ENCODE measurements at places on chromosomes 1 and 21.

DNA sequence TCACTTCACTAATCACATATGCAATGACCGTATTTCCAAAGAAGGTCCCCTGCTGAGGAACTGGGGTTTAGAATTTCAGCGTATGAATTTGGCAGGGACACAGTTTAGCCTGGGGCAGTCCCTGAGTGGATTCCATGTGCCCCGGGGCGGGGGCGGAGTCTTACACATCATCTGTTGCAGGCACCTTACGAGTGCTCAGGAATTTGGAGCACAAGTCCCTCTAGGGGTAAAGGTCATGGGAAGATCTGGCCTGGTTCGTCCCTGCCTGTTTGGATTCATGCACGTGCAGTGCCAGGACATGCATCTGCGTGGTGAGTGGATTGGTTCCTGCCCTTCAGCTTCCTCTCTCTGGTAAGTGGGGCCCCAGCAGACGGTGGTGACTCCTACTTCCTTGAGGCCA lies 208.3 kb upstream of the C1orf174 start:
- no peak for DNase-seq

- no peak for DNase-seq
Observed at GRCh38 chr21:33844104-33844889, 71.3 kb downstream of the ATP5PO start.

DNA sequence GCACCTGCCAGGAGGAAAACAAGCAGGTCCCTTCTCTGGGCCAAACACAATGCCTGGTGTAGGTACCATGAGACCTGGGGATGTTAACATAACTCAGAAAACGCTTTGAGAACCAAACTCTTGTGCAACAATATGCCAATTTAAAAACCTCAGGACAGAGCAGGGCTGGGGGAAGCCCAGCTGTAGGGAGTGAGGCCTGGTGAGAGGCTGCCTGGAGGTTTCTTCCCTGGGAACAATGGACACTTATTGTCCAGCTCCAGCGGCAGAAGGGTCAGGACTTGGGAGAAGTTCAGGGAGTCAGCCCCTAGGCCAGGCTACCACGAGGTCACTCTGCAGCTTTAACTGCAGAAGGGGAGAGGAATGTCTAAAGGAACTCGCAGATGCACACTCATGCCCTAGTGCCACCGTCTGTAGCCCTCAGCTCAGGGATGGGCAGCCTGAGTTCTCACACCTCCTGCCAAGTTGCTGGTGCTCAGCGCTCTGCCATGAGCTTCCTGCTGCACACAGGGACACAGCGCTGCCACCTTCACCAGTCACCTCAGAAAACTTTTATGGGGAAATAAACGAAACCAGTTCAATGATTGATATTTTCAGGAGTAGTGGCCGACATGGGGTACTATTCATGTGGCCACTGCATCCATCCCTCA lies 8.5 kb downstream of the GPR157 start:
- no peak for DNase-seq

- no peak for DNase-seq
Observed at GRCh38 chr1:30665216-30666010, 58.0 kb downstream of the MATN1 start.

DNA sequence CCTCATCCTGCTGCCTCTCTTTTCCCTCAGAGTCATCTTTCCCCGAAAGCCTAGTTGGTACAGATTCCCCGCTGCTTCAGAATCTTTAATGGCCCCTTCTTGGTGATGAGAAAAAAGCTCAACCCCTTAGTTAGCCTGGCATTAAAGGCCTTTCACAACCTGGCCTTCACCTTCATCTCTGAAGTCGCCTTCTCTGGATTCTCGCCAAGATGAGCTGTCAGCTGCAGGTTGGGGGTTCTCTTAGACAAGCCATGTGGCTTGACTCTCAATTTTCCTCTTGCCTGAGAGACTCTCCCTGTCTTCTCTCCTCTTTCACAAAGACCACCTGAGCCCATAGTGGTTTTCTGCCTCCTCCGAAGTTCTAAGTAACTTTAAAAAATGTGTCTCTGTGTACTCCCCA lies 15.5 kb upstream of the DISC1 start:
- no peak for DNase-seq

- no peak for DNase-seq
Observed at GRCh38 chr1:1194723-1195122, 11.7 kb downstream of the TNFRSF18 start.

DNA sequence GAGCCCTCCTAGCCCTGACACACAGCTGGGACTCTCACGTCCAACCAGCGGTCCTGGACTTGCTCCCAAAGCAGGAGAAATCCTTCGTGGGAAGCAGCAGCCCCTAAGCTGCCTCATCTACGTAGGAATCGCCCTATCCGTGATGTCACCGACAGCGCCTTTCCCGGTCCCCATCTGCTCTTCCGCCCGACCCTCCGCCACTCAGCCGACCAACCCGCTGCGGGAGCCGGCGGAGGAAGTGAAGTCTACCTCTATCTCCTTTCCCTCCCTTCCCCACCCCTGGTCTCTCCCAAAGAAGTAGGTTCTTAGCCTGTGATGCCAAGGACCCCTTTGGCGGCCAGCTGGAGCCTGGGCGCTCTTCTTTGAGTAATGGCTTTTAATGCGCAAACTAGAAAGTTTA lies 272.1 kb downstream of the FAM72C start:
- DNase-seq, result no peak

- no peak for DNase-seq
Observed at GRCh38 chr1:193156822-193157142, 29.6 kb downstream of the B3GALT2 start.

DNA sequence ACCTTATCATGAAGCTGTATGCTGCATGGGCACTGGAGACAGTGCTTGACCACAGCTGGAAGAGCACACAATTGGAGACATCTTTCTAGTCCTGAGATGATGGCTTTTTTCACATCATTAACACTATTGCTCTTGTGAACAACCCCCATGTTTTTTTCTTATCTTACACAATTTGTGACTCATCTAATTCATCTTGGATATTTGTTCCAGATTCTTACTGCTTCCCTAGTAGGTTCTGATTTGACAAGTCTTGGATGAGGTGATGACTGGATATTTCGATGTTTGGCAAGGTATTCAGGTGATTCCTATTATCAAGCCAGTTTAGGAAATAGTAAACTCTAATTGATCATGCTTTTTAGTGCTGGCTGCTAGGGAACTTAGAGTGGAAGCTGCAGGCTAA lies 23.7 kb downstream of the HLX start:
- no peak for DNase-seq

DNA sequence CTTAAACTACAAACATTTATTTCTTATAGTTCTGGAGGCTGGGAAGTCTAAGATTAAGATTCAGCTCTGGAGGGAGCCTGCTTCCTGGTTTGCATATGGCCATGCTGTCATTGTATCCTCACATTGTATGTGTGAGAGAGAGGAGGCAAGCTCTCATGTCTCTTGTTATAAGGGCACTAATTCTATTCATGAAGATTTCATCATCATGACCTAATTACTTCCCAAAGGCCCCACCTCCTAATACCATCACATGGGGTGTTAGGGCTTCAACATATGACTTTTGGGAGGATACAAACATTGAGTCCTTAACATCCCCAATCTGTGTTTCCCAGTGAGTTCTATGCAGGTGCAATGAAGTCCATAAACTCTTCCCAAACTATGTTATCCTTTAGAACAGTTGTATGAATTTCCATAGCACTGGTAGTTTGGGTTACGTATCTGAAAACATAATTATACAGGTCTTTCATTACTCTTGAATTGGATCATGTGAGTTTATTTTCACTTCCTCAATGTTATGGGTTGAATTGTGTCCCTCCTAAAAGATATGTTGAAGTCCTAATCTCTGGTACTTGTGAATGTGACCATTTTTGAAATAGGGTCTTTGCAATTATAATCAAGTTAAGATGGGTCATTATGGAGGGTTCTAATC lies 124.2 kb downstream of the RUNX1 start:
- no peak for DNase-seq

DNA sequence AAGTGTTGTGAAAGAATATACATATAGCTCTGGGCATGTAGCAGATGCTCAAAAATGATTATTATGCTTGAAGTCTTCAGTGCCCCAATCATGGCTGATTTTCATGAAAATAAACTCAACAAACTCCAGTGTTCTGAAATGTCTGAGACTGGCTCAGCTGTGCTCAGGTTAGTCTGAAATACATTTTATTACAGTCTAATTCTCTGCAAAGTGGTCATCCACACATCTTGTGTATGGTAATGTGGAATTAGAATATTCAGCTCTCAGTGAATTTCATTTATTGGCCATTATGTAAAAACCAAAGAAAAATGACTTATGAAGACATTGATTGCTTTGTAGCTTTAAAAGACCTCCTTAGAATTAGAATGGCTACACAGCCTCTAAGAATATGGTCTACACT lies 109.9 kb downstream of the DISC1 start:
- no peak for DNase-seq

DNA sequence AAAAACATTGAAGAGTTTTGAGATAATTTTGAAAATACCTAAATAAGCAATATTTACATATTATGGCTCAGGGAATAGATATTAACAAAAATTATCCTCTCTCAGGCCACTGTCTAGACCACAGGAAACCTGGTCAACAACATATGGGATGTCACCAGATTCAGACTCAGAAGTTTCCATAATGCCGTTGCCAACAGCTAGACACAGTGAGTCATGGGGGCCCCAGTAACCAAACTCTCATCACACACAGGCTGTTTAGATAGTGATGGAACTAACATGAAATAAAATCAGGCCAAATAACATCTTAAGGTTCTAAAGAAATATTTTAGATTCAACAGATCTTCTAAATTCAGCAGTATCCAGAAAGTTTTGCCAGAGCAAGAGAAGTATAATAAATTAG lies 681.7 kb upstream of the ADAMTS5 start:
- DNase-seq, result peak; percentile 91

- DNase-seq, result no peak
Observed at GRCh38 chr1:192002063-192002462, 156.2 kb upstream of the RGS18 start.

- DNase-seq, result no peak
Observed at GRCh38 chr1:158686111-158687009, at the start of gene SPTA1. Gene SPTA1, minus strand, starts transcription at chr1:158686715. Its CDS starts 198 bp downstream, at chr1:158686517.

GRCh38 chr1:200901350-200901749 lies 6.7 kb downstream of the INAVA start:
- DNase-seq, result no peak

- DNase-seq, result no peak
Observed at GRCh38 chr1:237211031-237211430, 169.0 kb downstream of the RYR2 start.

GRCh38 chr1:82931006-82931405 lies 1067.9 kb downstream of the TTLL7 start:
- DNase-seq, result peak; percentile 72

GRCh38 chr1:213296558-213296957 lies 245.5 kb downstream of the RPS6KC1 start:
- DNase-seq, result no peak

GRCh38 chr1:119648620-119649004 lies 546 bp upstream of the ZNF697 start:
- DNase-seq, result no peak

DNA sequence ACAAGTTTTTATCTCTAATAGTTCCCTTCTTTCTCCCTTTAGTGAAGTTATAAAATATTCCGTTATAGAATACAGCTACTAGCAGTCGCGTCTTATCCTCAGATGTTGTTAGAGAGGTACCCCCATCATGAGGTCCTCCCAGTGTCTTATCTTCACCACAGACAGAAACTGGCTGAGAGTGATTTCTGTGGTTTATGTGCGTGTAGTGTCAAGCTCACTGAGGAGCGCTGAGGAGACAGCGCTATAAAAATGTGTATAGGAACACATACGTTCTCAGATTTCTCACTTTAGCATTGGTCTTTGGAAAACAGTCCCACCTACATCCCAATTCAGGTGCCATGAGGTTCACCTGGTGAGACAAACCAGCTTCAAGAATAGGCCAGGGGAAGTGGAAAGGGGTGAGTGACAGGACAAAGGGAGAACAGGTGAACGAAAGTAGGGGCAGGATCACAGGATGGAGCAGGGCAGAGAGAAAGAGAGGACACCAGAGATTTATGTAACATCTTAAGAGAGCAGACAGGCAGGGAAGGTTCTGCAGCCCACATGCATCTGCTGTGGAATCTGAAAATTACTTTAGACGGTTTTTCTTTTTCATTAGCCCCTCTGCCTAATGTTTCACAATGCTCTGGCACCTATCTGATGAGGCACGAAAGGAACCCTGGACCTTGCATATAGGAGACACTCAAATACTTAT lies 2.7 kb upstream of the PLEKHO1 start:
- DNase-seq, result no peak

DNA sequence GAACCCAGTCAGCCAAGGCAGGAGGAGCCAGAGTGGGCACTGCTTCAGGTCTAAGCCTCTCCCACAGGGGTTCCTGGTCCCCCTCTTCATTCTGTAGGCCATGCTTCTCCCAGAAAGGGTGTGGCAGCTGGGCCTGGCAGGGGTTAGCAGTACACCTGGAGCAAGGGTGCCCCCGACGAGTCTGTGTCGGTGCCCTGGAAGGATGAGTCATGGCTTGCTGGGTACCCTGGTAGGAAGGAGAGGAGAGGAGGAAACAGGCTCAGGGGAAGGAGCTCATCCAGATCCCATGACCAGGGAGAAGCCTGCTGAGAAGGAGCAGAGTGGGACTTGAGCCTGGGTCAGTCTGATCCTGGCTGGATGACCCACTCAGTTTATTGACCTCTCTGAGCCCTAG lies 10.3 kb downstream of the KDF1 start:
- no peak for DNase-seq

GRCh38 chr1:30472009-30472408 lies 251.4 kb downstream of the MATN1 start:
- no peak for DNase-seq

DNA sequence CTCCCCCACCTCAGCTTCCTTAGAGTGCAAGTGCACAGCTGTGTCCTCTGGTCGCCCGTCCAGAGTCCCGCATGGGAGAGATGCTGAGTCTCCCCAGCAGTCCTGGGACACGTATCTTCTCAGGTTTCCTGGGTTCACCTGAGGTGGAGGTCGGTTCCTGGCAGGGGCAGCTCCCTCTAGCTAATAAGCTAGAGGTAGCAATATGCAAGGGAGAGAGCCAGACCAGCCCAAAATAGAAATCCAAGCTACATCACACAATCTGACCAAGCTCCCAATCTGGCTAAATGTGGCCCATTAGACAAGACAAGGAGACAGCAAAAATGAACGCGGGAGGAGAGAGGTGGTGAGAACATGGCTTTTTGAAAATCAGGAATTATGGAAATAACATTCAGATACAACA lies 30.9 kb upstream of the CADM3 start:
- no peak for DNase-seq

GRCh38 chr1:19735440-19736127 lies 64.1 kb downstream of the TMCO4 start:
- no peak for DNase-seq

DNA sequence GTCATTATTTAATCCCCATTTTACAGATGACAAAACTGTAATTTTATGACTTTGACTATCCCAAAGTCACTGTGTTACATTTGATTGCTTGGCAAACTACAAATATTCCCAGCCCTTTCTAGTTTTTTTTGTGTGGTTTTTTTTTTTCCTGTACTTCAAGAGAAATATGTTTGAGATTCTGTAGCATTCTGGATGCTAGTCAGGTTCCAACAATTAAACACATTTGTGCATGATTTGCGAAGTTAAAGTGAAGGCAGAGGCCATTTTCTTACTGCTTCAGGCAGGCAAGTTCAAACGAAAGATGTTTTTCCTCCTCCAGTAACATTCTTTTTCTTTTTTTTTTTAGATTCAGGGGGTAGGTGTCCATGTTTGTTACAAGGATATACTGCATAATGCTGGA lies 107.9 kb upstream of the SERTAD4 start:
- no peak for DNase-seq
